B cell (primary cell): ENCODE measurements at places on chromosomes 5 and 9. TPM values are rescaled to one million over a fixed set of nuclear protein-coding genes. Genes with fewer than 3 reads are reported as not detected.

Gene SPINK4
- polyA plus RNA-seq, result not detected in 2 replicates

Gene GGTA1
- 0.20 TPM in 1 of 2 replicates, not detected in the other for polyA plus RNA-seq

Gene ANKRD20A1
- polyA plus RNA-seq, result not detected in 2 replicates

Gene NR6A1
- 0.09 and 0.13 TPM in 2 replicates for polyA plus RNA-seq

Gene AGXT2
- not detected in 2 replicates for polyA plus RNA-seq

Gene TICAM2
- 0.55 and 0.97 TPM in 2 replicates for polyA plus RNA-seq

Gene FBP1
- 2.7 and 2.8 TPM in 2 replicates for polyA plus RNA-seq

Gene HAVCR2
- 0.55 and 0.64 TPM in 2 replicates for polyA plus RNA-seq

Gene AP3S1
- polyA plus RNA-seq, result 12.8 and 47.9 TPM in 2 replicates

Gene CD274
- polyA plus RNA-seq, result 0.61 and 1.4 TPM in 2 replicates

Gene SETX
- 29.2 and 39.9 TPM in 2 replicates for polyA plus RNA-seq

Gene ARSI
- not detected in 2 replicates for polyA plus RNA-seq

Gene GOLM1
- polyA plus RNA-seq, result 0.06 TPM in 1 of 2 replicates, not detected in the other

Gene ZDHHC11B
- 0.27 TPM in 1 of 2 replicates, not detected in the other for polyA plus RNA-seq

Gene ELP1
- 20.8 and 28.4 TPM in 2 replicates for polyA plus RNA-seq

Gene MARCOL
- not detected in 2 replicates for polyA plus RNA-seq

Gene BTNL8
- not detected in 2 replicates for polyA plus RNA-seq

Gene THBS4
- 0.43 and 0.49 TPM in 2 replicates for polyA plus RNA-seq

Gene NTRK2
- 0.03 TPM in 1 of 2 replicates, not detected in the other for polyA plus RNA-seq

Gene KIF4B
- not detected in 2 replicates for polyA plus RNA-seq

Gene PRSS3
- polyA plus RNA-seq, result not detected in 2 replicates

Gene PIP5KL1
- 0.75 and 0.88 TPM in 2 replicates for polyA plus RNA-seq

Gene RORB
- 0.01 and 0.09 TPM in 2 replicates for polyA plus RNA-seq

Gene C1QTNF3
- polyA plus RNA-seq, result 6.6 and 8.4 TPM in 2 replicates

Gene CARTPT
- polyA plus RNA-seq, result not detected in 2 replicates

Gene HTR1A
- not detected in 2 replicates for polyA plus RNA-seq

Gene CETN3
- polyA plus RNA-seq, result 1.5 and 3.2 TPM in 2 replicates
